ENCODE measurements at places on chromosomes 11 and 22. TPM values are rescaled to one million over a fixed set of nuclear protein-coding genes. Genes with fewer than 3 reads are reported as not detected.

DNA sequence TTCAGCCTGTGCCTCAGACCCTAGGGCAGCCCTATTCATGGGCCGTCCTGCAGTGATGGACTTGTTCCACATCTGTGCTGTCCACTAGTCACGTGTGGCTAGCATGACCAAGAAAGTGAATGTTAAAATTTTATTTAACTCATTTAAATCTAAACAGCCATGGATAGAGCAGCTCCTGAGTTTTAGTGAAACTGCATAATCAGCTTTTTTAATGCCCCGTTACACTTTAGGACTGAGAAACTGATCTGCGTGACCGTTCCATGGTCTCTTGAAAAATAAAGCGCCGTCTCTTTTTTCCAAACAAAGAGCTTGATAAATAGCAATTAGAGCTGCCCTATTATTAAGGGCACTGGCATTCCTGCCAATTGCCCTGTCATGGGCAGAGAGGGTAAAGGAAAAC, 76.5 kb upstream of the SNX19 start:
- DNase-seq, result no peak

Gene KCNE3
- total RNA-seq, result 0.23 TPM

GRCh38 chr11:9001736-9002135, 2.1 kb downstream of the NRIP3 start:
- peak; percentile 83 for DNase-seq

DNA sequence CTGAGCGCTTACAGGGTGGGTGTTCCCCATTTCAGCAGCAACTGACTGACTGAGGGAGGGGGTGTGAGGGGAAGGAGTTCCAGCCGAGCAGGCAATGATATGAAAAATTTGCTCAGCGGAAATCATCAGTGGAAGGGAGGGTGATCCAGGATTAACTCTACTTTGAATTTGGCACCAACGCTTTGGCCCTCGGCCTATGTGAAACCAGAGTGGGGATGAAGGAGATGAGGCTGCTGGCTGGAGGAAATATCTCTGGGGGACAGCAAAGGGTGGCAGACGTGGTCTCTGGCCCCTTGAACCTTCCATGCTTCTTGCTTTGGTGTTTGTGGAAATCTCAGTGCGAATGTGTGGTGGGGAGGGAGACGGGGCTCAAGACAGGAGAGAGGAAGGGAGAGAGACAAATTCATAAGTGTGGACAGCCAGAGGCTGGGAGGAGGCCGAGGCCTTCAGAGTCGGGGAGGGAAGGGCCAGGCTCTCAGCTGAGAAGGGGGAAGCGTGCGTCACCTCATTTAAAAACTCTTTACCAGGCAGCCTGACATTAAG, 83.6 kb downstream of the FDX1 start:
- no peak for DNase-seq

Measured in LHCN-M2 (cell line).